ENCODE measurements at places on chromosomes 12 and 14.

DNA sequence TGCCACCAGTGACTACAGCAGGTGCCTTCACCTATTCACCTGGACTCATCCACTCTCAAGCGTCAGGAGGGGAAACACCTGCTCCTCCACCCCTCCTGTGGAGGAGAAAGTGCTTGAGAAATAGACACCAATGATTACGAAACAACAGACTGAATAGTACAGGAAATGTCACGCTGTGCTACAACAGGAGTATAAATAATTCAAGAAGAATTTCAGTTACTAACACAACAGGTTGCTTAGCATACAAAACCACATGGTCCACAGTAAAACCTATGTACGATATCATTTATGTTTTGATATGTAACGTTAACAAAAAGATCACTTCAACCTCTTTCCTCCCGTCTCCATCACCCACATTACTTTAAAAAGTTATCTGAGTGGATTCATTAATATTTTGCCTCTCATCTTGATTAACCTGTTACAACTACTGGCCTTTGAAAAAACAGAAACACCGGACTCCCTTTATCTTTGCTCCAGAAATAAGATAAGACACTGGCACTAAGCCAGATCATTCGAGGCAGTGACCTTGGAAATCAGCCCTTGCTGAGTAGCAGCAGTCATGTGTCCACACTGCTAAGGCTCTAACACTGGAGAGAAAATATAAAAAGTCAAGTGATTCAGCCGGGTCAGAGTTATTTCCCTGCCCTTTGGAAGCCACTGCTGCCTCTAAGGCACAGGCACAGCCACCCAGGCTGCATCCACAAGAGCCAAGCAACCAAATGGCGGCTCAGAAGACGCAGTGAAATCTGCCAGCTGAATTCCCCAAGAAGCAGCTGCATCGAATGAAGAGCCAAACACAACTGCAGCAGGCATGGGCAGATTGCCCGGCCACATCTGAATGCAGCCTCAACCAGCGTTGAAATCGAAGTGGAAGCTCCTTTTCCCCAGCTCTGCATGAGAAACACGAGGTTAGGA, 40.9 kb downstream of the NT5DC3 start:
- no peak for DNase-seq

GRCh38 chr12:17335487-17335886, 729.5 kb upstream of the LMO3 start:
- no peak for DNase-seq

DNA sequence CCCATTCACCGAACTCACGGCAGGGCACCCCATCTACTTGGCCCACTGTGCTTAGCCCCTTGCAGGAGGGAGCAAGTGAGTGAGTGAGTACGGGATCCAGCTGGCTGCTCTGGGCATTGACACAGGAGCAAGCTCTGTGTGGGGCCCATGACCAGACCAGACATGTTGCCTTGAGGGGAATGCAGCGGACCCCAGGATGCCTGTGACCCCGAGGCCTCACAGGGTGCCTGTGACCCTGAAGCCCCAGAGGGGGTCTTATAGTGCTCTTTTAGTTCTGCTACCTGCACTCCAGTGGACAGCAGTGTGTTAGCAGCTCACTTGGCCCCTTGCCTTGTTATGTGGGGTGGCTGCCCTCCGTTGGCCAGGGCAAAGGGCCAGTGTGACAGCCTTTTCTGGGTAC, 255.8 kb downstream of the ETNK1 start:
- DNase-seq, result no peak

DNA sequence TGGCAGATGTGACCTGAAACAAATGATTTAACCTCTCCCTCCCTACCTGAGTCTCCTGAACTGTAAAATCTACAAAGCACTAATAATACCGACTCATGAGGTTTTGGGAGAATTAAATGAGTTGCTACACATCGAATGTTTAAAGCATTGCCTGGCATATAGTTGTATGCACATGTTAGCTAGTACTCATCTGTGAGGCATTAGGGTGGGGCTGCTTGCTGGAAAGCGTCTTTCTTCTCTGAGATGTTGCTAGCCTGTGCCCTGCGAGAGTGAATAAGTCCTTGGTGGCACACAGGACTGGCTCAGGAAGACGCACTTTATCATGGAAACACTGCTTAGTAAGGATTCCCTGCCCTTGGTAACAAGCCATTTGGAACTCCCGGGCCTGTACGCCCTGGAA, 6.1 kb downstream of the RAPGEF3 start:
- DNase-seq, result no peak

GRCh38 chr12:69028941-69029729, 96.2 kb upstream of the CPM start:
- DNase-seq, result no peak

GRCh38 chr14:59600211-59600945, 23.8 kb upstream of the CCDC175 start:
- DNase-seq, result no peak

DNA sequence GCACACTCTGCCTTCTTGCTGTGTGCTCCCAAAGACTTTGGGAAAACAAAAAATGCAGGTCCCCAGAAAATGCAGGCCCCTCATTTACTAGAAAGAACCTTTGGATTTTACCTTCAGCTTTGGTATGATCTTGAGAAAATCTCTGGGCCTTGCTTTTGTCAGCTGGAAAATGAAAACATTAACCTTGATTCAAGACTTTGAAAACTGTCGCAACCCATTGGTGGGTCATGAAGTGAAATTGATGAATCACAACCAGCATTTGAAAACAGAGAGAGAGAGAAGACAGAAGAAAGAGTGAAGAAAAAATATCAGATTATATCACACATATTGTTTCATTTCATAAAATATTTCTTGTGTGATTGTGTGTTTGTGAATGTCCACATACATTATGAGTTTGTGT, 322.5 kb downstream of the ZFP36L1 start:
- DNase-seq, result no peak

GRCh38 chr14:105389976-105390848, 8.1 kb upstream of the TEX22 start:
- no peak for DNase-seq

DNA sequence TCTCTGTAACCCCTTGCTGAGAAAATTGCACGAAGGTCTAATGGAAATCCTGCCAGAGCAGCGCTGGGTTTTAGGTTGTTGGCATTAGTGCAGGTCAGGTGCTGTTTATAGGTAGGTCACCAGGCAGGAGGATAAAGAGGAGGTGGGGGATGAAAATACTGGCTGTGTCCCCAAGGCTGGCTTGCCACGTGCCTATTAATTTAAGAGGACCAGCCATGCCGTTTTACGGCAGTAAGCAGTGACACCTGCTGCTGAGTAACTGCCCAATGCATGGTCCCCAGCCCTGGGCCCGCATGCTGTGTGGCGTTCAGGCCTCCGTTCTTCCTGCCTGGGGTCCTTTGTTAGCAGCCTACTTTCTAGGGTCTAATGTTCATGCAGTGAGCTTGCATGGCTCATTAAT, 67.2 kb downstream of the WDR20 start:
- no peak for DNase-seq

DNA sequence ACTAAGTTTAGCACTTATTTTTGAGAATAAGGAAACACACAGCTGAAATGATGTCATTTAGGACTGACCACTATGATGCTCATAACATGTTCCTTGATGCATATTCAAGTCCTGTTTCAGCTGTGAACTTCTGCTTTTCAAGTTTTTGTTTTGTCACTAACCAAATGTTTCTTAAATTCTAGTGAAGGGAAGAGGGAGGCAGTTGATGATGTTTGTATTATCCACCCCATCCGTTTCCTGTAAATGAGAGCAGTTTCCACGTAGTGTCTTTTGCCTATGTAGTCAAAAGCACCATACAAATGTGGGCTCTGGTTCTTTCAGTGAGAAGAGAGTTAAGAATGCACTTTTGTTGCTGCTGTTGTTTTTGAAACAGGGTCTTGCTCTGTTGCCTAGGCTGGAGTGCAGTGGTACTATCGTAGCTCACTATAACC, 491.8 kb downstream of the PCNX1 start:
- no peak for DNase-seq

GRCh38 chr12:53143355-53143754, 37.2 kb upstream of the ZNF740 start:
- no peak for DNase-seq

DNA sequence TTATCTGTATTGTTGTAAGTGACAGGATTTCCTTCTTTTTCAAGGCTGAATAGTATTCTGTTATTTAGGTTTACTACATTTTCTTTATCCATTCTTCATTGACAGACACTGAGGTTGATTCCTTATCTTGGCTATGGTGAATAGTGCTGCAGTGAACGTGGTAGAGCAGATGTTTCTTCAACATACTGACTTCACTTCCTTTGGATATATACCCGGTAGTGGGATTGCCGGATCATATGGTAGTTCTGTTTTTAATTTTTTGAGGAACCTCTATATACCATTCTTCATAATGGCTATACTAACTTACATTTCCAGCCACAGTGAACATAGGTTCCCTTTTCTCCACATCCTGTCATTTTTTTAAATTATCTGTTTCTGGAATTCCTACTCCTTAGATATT, 21.8 kb downstream of the DERA start:
- no peak for DNase-seq

DNA sequence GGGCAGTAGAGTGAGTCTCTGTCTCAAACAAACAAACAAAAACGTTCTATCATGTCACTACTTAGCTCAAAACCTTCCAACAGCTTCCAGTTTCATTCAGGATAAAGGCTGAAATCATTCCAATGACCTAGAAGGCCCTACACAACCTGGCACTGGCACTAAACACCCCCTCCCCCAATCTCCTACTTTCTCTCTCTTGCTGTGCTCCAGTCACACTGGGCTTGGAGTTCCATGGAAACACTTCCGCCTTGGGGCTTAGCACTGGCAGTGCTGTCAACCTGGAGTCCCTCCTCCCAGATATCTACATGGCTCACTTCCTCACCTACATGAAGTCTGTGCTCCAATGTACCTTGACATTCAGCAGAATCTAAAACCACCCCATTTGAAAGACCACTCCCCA, 65.0 kb upstream of the SINHCAF start:
- DNase-seq, result no peak

- DNase-seq, result no peak
Observed at GRCh38 chr12:49369411-49370145, 2.3 kb downstream of the SPATS2 start.

- peak; percentile 76 for DNase-seq
Observed at GRCh38 chr12:3752741-3753486, at the start of gene CRACR2A. CRACR2A (minus strand) TSS chr12:3753109; CDS start chr12:3696999, 56,110 bp downstream.

- DNase-seq, result no peak
Observed at GRCh38 chr12:81015510-81015909, 62.4 kb upstream of the ACSS3 start.

DNA sequence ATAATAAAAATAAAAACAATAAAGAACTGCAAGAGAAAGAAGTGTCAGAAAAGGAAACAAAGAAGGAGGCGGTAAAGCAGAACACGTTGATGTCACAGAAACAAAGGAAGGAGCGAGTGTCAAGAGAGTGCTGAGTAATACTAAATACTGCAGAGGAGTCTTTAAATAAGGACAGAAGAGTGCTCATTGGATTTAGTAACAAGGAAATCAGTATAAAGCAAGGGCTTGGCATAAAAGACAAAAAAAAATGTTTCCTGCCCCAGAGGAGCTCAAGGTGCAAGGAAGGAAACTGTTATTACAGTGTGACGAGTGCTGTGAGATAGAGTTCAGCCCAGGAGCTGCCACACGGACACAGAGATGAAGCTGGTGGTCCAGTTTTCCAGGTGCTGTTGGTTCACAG, 8.4 kb upstream of the TUBA1A start:
- no peak for DNase-seq

GRCh38 chr14:77200406-77200985, 18.9 kb downstream of the TMEM63C start:
- DNase-seq, result no peak

DNA sequence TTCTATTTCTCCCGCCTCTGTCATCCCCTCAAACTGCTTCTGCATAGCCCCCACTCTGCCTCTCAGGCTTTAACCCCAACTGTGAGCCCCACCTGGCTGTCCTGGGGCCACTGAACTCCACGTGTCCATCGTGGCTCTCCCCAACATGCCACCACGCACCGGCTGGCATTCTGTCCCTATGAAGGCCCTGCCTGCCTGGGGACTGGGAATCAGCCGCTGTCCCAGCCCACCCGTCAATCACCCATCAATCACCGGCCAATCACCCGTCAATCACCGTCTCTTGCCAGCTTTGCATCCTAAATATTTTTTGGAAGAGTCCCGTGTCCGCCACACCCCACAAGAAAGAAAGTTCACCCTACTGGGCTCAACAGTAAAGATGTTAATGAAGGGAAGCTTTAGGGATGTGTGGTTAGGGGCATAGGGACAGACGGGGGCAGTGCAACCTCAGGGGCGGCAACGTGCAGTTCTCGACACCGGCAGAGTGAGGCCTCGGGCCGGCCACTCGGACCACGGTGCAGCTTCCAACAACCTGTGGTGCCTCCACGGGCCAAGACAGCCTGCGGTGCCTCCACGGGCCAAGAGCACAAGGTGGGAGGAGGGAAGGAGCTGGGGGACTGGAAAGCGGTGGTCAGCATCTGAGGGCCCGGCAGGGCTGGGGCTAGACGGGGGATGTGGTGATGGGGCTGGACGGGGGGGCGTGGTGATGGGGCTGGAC, 85.6 kb downstream of the GALNT9 start:
- no peak for DNase-seq

- DNase-seq, result no peak
Observed at GRCh38 chr14:72714871-72715214, 179.1 kb downstream of the DPF3 start.

DNA sequence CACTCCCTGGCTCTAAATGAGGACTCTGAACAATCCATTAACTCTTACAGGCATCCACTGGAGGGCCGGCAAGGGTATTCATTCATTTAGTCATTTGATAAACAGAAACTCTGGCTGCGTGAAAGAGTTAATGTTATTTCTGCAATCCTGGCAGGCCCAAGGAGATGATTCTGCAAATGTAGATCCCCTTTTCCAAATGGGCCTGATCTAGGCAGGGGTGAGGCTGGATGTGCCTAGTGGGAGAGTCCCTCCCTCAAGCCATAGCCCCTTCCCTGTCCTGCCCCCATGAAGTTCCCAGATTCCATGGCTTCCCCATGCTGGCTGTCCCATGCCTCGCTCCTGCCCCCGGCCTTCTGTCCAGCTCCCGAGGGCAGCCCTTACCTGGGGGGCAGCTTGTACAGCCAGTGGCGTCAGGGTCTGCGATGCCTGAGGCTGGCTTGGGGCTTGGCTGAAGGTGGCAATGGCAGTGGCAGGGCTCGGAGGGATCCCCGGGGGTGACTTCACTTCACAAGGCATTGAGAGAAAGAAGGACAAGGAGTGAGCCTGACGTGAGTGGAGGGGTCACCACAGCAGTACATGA, 18.4 kb downstream of the POU6F1 start:
- DNase-seq, result no peak

GRCh38 chr14:54739514-54739913, 163.1 kb downstream of the GCH1 start:
- DNase-seq, result no peak

DNA sequence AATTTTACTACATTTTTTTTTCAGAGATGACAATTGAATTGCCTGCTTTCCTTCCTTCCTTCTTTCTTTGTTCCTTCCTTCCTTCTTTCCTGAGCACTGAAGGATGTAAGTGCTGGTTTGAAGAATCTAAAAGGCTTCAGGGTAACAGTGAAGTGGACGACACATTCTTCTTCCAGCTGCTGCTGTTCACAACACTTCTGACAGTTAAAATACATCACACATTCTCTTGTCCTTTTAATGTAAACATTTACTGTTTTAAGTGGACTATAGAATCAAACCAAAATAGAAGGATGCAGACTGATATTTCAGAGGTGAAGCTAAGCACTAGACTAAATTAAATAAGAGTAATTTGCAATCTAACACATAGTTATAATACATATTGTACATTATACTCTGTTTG, 151.5 kb downstream of the MSRB3 start:
- DNase-seq, result no peak

- DNase-seq, result no peak
Observed at GRCh38 chr14:27002179-27002578, 404.3 kb upstream of the NOVA1 start.

All from T-helper 2 cell (primary cell).